ENCODE measurements at places on chromosomes 4 and X.
A peak's percentile ranks its signal among the peaks of the same experiment; 100 is the strongest.

GRCh38 chr4:175412161-175412560, 399.9 kb downstream of the GPM6A start:
- no peak for DNase-seq

- DNase-seq = no peak
These were observed 2.1 kb downstream of the SHISA3 start for GRCh38 chr4:42399393-42399792.

- no peak for DNase-seq
These were observed 8.4 kb downstream of the TMEM271 start for GRCh38 chr4:567457-568350.

DNA sequence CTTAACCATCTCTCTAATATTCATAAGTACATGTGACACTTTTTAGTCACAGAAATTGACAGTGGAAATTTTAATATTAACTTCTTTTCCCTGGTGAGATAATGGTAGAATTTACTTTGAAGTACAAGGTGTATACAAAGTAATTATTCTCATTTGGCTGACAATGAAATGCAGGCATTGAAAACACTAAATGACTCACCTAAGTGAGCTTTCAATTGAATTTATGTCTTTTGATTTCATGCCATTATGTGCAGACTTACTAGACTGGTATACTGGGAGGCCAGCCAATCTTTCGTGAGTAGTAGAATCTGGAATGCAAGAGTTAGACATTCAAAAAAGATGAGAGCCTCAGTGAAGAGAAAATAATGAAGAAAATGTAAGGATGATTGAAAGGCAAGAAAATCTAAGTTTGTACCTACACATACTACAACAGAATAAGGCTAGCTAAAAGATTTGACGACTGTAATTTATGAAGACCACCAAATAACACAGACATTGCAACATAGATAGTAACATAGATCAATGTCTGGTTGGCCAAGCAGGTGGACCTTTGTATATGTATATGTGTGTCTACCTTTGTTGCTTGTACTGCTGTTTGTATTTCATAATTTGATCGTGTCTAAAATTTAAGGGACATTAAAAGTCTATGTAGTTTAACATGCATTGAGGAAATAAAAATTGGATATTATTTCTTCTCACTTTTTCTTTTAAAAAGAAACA, 459.7 kb downstream of the IL15 start:
- DNase-seq = peak; percentile 81

GRCh38 chr4:13294961-13295605, 189.1 kb downstream of the RAB28 start:
- DNase-seq = no peak

DNA sequence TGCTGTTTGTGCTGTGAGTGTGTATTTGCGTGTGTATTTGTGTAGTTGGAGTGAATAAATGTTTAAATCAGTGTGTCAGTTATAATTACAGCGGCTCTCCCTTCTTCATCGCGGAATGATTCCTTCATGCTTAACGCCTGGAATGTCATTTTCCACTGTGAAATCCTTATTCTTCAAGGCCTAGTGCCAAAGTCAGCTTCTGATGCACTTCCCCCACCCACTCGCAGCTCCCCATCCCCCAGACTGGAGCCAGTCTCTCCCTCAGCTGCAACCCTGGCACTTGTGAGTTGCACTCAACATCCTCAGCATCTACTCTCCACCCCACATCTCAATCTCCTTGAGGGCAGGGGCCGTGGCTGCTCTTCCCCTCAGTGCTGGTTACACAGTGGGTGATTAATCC, 583.0 kb downstream of the BCOR start:
- no peak for DNase-seq

GRCh38 chrX:148956352-148956751, 455.9 kb downstream of the AFF2 start:
- no peak for DNase-seq

- DNase-seq = no peak
These were observed 8.8 kb upstream of the IL3RA start for GRCh38 chrX:1327651-1328304.

DNA sequence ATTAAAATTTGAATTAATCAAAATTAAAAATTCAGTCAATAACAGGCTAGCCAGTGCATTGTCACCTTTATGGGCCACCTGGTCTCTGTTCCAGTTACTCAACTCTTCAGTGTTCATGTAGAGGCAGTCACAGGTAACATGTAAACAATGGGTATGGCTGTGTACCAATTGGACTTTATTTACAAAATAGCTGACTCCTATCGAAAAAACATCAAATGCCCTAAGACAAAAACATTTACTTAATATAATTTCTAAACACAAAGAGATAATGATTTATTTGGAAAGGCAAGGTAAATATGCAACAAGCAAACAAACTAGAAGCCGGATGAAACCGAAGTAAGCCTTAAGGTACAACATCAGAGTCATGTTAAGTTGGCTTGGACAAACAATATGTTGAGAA, 8.8 kb downstream of the TMEM150C start:
- DNase-seq = no peak

DNA sequence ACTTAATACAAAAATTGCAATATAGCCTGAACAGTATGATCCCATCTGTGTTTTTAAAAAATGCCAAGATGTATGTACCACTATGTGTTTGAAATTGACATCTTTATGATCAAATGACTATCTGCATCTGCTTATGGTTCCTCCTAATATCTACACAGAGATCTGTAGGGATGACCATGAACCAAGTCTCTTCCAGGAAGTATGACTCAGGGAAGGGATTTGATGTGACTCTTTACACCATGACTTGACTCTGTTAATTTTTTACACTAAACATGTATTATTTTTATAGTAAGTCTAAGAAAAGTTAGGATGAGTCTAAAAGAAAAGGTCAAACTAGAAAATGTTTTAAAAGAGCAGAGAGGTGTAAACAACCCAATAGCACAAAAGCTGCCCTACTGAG, 164.0 kb downstream of the SH3KBP1 start:
- peak; percentile 19 for DNase-seq

- no peak for DNase-seq
These were observed 124.2 kb downstream of the CAMK2D start for GRCh38 chr4:113637363-113637762.

- DNase-seq = no peak
These were observed 24.7 kb upstream of the NAP1L5 start for GRCh38 chr4:88722276-88722780.

- DNase-seq = no peak
These were observed 122.9 kb downstream of the C4orf33 start for GRCh38 chr4:129218897-129219296.

DNA sequence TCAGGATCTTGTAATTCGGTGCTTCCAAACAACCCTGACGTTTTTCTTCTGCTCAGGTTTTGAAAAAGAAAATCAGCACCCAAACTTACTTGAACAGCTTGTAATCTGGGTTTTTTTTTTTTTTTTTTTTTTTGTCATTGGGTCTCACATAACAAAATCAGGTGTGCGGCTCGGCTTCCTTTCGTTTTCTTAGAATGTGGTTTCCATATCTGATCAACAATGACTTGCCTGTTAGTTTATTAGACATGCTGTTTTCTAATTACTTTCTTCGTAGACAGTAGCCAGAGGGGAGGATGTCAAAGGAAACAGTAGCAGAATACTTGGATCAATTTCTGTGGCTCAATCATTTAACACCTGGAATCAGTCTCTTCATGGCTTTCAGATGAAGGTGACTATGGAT, 890 bp upstream of the FREM3 start:
- no peak for DNase-seq

DNA sequence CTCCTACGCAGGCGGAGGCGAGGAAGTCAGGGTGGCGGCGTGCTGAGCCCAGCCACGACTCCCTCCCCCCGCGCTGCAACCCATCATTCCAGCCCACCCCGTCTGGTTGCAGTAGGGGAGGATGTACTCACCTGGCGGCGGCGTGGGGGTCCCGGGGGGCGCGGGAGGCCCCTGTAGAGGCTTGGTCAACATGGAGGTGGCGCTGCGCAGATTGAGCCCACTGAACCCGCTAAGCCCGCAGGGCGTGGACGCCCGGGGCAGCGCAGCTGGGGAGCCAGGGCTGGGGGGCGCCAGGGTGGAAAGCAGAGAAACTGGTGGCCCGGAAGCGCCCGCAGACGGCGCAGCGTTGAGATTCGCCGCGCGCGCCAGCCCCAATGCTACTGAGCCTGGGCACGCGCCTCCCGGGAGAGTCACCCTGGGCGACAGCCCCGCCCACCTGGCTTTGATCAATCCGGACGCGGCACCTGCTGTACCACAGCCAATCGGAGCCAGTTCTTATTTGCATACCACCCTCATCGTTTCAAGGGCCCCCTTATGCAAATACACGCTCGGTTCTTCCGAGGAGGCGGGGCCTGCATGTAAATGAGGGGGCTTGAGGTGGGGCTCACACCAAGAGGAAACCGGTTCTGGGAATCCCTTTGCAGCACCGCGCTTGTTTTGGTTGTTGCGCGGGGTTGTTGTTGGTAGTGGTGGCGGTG, at the start of gene PIM2:
TSS of gene PIM2 (minus strand) at position 382 of the 698 bp plus-strand sequence. CDS start at position 192, 190 bp downstream.
- peak; percentile 90 for DNase-seq

DNA sequence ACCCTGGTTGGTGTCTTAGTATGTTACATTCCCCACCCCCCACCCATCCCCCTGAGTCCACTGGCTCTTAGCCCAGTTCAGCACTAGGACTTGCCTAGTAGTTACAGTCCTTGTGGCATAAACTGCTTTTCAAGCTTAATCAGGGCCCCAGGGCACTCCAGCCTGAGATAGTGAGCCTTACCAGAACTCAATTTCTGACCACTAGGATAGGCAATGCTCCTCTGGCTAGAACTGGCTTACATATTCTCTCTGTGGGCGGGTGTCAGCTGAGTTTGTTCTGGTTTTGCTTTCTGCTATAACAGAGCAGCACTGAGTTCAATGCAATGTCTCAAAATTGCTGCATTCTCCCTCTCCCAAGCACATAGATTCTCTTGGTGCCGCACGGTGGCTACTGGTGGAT, 391.4 kb upstream of the DIPK2B start:
- DNase-seq = no peak

DNA sequence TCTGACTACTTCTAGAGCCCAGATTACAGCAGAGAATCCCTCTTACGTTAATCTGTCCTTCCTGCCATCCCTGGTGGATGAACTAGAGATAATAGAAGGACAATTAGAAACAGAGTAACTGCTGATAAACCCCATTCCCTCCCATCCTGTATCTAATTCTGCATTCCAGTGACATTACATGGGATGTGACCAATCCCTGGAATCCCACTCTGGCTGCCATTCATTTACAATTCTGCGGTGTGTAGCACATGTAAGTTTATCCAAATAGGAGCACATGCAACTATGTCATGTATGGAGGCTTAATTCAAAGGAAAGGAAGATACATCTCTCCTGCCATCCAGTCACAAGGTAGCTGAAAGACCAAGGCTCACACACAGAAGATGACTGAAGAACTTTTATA, 339.5 kb downstream of the GPAT3 start:
- DNase-seq = no peak

- no peak for DNase-seq
These were observed 14.6 kb downstream of the AMOT start for GRCh38 chrX:112826023-112826422.

DNA sequence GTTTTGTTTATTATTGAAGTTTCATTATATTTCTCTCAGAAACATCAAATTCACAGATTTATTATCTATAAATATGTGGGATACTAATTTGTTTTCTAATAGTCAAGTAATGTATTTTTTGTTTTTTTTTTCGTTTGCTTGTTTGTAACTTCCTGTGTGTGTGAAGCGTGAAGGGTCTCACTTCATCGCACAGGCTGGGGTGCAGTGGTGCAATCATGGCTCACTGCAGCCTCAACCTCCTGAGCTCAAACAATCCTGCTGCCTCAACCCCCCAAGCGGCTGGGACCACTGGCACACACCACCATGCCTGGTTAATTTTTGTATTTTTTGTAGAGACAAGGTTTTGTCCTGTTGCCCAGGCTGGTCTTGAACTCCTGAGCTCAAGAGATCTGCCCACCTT, 55.1 kb downstream of the SH3RF1 start:
- no peak for DNase-seq

DNA sequence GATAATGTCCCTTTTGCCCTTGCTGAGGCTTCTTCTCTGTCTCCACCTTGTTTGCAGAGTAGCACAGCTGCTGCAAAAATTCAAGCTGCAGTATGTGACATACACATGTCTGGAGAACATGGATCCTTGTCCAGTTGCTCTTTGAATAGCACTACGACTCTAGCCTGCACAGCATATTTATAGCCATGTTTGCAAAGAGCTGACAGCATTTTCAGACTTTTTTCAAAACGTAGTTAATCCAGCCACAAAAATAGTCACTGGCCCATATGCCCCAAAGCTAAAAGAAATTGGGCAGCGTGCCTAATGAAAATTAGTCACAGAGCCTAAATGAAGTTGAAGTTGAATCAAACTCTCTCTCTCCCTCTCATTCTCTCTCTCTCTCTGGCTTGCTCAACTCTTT, 17.5 kb downstream of the SLC16A2 start:
- no peak for DNase-seq

- DNase-seq = no peak
These were observed 53.7 kb upstream of the IRF2 start for GRCh38 chr4:184528051-184528450.

DNA sequence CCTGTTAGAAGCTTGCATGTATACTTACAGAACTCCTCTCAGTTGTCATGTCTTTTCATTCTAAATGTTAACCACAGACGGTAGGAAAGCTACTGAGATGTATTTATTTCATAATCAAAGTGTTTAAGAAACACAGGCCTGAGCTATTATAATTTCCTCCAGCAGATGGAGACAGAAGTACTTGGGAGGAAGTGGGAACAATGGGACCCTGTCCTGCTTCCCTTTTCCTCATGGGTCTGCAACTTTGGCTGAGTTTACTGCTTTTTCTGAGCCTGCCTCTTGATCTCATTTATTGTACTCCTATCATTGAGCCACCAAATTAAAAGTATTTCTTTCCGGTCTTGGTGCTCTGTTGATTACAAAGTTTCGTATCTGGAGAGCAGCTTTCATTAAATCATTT, 67.7 kb upstream of the SPANXN2 start:
- DNase-seq = peak; percentile 67

DNA sequence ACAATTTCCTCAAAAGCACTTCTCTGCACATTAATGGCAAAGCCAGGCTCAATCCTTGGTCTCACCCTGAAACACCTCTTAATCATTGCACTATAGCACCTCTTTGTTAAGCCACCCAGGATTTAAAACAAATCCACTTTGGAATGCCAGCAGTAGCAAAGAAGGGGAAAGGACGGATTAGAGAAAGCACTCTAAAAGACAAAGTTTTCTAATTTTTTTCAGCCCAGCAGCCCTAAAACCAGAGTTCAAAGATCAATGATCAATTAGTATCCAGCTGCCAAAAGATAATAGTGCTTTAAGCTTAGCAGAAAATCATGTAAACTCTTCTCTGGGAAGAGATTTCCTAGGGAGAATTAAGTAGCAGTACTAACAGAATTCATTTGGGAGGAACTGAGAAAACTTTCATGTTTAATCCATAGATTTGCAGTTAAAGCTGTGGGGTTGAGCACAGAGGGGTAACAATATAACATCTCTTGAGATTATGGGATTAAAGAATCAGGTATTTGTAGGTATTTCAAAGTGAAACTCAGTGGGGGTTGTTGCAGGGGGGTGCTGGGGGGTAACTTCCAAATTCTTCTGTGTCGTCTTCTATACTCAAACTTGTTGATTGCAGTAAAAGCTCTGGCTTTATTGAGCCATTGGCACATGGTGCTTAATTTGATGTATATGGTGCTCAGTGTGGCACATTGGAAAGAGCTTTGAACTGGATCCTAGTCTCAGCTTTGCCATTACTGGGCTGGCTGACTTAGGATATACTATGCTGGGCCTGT, 61.8 kb downstream of the LRRC66 start:
- no peak for DNase-seq

GRCh38 chr4:74258963-74259362, 49.3 kb upstream of the EPGN start:
- DNase-seq = peak; percentile 38
